ENCODE measurements at places on chromosomes 11 and 22.
A peak's percentile ranks its signal among the peaks of the same experiment; 100 is the strongest.

GRCh38 chr11:95788921-95789505 lies 569 bp downstream of the FAM76B start:
- DNase-seq = peak; percentile 13

DNA sequence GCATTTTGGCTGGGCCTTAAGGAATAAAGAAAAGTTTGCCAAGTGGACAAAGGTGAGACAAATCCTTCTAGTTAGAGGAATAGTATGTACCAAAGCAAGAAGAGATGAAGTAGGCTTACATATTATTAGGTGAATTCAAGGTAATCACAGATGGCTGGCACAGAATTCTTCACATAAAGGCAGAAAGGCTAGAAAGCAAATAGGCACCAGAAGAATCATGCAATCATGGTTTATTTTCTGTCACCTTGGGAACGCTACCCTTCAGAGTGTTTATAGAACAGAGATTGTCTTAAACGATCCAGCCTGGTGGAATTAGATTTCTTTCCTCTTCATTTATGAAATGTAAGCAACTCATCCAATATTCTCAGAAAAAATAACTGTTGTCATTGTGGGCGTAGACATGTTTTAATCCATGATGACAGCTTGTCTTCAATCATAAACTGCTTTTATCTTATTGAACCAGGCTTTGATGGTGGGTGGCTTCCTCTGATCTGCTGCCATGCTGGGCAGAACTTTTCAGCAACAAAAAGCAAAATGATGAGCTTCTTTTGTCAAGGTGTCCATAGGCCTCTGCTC lies 49.0 kb upstream of the CSNK2A3 start:
- no peak for DNase-seq

DNA sequence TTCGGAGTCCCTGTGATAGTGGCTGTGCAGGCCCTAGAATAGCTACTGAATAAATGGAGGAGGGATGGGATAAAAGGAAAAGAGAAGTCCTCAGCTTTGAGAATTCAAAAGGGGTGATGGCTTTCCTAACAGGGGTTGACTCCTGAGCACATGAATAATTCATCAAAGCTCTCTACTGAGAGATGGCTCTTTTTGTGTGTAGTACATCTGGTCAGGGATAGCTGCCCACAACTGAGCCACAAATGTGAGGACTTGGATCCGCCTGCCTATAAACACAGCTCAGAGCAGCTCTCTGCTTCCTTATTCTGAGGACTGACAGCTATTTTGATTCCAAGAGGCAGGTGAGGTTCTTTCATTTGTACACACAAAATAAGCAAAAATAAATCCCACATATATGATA lies 82.3 kb downstream of the USP35 start:
- DNase-seq = no peak

DNA sequence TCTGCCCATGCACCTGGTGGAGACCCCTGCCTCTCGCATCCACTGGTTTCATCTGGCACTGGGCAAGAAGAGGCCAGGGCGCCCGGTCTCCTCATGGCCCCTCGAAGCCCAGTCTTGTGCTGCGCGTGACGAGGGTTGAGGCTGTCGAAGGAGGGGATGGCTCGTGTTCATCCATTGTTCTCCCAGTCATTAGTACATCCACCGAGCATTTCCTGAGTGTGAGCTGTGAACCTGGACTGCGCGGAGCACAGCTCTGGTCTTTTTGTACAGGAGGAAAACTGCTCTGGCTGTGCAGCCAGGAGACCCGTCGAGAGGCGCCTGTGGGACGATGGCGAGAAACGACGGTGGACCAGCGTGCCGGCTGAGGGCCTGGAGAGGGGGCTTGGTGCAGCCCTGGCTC lies 6.8 kb downstream of the CACNA1I start:
- DNase-seq = no peak

DNA sequence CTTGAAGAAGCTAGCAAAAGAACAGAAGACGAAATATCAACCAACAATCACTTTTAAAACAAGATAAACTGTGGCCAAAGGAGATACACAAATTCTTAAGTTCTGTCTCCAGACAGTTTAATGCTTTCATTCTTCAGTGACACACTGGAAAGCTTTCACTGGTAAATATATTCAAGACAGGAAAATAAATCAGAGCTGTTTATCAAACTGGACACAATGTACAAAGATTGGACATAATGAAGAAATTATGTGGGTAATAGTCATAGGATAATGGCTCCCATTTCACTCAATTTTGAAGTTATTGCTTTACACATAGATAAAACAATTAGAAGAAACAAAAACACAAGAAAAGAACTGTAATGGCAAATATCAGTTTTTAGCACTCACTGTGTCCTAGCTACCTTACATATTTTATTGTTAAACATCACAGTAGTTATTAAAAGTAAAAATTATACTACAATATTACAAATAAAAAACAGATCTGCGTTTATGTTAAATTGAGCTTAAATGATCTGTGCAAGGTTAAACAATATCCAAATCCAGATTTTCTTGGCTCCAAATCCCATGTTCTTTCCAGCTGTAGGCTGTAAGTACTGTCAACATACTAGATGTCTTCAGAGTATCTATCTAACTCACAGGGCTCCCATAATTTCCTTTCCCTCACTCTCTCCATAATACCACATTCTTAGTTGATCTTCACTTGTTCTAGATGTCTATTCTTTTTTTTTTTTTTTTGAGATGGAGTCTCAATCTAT lies 38.6 kb upstream of the NOX4 start:
- no peak for DNase-seq

DNA sequence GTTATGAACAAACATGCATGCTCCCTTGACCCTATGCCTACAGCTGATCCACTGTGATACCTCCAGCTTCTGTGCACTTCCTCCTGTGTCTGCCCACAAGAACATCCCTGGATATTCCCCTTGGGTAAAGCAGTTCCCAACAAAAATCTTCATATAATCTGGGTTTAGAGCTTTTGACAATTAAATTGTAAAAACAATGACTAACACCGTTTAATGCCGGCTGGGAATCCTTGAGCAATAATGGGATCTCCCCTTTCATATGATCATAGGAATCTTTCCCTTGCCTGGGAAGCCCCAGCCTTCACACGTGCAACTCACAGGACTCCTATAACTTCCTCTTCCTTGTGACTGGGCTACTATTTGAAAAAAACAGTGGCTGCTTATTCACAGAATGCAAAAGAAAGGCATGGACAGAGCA lies 6.3 kb upstream of the ZC3H12C start:
- no peak for DNase-seq

DNA sequence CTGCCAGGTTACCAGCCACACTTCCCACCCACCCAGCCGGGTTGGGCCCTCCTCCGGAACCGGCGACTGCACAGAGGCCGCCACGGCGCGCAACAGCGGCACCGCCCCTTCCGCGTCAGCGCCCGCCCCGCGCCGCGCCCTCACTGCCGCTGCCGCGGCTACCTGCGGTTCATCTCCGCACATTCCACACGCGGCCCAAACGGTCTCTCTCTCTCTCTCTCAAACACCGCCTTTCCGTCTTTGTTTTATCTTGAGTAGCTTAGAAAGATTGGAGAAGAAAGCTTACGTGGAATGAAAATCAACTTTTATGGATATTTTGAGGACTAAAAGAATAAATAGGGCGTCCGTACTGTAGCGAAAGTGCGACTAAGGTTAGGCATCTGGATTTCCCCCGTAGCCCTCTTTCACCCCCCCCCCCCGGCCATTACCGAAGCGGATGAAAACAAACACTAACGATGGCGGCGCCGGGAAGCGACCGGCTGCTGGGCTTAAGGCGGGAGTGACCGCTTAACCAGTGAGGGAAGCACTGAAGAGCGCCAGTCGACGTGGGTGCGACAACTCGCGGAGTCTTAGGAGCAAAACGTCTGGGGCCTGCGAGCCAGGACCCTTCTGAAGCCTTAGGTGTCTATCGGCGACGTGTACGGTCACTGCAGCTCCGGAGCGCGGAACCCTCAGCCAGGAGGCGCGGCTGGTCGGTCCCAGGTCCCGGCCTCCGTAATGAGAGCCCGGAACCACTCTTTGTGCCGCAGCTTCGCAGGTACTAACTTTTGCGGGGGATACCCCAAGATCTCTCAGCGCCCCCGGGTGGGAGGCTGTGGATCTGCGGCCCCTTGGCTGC lies at the start of the genes ATG13 and HARBI1:
Gene ATG13, plus strand, starts transcription at position 420 of the 838 bp plus-strand sequence. CDS start 26,739 bp downstream, outside the sequence.
Gene HARBI1, minus strand, starts transcription at position 94 of the 838 bp plus-strand sequence. CDS start 990 bp downstream, outside the sequence.
- peak; percentile 86 for DNase-seq

- no peak for DNase-seq
Observed at GRCh38 chr11:75767793-75768111, 826 bp upstream of the DGAT2 start.

DNA sequence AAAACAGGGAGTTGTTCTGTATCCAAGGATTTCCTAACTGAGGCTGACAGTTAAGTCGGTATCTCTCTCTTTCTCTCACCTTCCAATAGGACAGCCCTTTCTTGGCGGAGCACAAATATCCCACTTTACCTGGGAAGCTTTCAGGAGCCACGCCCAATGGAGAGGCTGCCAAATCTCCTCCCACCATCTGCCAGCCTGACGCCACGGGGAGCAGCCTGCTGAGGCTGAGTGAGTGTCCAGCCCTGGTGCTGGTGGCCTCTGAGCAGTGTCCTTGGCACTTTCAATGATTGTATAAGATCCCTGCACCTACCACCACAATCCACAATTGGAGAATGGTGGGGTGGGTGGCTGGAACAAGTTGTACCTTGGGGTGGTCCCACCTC lies 33.7 kb downstream of the CYB5R2 start:
- DNase-seq = no peak

DNA sequence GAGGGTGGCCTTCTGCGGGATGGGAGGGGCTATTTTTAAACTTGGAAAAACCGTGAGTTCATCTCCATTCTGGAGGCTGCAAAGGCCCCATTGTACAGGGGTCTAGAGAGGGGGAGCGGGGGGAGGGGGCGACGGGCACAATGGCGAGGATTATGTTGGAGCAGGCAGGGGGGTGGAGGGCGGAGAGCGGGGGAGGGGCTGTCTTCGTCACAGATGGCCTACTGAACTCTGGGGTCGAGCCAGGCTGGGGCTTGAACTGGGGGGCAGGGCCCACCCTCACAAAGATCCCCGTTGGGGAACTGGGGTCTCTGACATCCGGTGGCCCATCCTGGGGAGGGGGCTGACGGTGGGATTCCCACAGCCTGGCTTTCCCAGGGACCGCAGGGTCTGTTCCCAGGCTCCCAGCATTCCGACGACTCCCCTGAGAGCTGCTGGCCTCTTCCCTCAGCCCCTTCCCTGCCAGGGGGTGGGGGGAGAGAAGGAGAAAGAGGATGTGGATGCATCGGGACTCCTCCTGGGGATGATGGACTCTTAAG lies 3.4 kb upstream of the MCAM start:
- DNase-seq = no peak

GRCh38 chr11:65116370-65117205 lies 913 bp downstream of the ZNHIT2 start:
- peak; percentile 39 for DNase-seq

- DNase-seq = no peak
Observed at GRCh38 chr11:34124885-34125668, 19.6 kb downstream of the NAT10 start.

GRCh38 chr11:59224351-59224928 lies 11.7 kb upstream of the MPEG1 start:
- DNase-seq = no peak

- DNase-seq = no peak
Observed at GRCh38 chr11:61489833-61490721, 18.5 kb upstream of the LRRC10B start.

DNA sequence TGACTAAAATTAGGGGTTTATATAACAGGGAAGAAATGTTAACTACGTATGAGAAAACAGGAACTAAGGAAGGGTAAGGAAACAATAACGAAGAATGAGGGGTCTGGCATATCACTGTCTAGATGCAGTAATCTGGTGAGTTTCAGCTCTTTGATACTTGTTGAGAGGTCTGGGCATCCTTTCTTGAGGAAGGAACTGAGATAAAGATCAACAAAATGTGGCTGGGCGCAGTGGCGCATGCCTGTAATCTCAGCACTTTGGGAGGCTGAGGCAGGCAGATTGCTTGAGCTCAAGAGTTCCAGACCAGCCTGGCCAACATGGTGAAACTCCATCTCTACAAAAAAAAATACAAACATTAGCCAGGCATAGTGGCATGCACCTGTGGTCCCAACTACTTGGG lies 2.7 kb downstream of the DCDC1 start:
- DNase-seq = no peak

DNA sequence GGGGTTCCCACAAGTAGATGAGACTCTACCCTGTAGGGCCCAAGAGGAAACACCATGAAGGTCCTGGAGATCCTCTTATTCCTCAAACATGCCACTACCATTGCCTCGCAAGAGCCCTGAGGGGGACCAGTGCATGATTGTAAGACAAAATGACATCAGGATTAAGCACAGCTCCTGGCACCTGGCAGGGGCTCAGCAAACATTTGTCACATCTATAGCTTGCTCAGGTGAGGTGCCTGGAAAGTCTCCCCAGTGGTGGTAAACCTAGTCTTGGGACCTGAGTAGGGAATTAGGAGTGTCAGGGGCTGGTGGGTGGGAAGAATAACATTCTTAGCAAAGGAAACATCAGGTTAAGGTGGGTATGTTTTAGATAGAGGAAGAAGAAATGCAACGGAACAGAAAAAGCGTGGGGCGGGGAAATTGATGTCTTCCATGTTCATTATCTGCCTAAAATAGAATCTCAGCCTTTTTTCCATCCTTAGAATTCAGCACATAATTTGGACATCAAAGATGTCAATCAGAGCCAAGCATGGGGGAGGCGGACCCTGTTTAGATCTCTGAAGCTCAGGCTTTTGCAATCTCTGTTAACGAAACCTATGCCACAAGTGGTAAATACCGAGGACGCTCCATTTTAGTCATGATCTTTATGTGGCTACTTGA lies 924 bp downstream of the YPEL1 start:
- DNase-seq = no peak

GRCh38 chr11:58775066-58775708 lies 43.4 kb upstream of the GLYAT start:
- DNase-seq = no peak

DNA sequence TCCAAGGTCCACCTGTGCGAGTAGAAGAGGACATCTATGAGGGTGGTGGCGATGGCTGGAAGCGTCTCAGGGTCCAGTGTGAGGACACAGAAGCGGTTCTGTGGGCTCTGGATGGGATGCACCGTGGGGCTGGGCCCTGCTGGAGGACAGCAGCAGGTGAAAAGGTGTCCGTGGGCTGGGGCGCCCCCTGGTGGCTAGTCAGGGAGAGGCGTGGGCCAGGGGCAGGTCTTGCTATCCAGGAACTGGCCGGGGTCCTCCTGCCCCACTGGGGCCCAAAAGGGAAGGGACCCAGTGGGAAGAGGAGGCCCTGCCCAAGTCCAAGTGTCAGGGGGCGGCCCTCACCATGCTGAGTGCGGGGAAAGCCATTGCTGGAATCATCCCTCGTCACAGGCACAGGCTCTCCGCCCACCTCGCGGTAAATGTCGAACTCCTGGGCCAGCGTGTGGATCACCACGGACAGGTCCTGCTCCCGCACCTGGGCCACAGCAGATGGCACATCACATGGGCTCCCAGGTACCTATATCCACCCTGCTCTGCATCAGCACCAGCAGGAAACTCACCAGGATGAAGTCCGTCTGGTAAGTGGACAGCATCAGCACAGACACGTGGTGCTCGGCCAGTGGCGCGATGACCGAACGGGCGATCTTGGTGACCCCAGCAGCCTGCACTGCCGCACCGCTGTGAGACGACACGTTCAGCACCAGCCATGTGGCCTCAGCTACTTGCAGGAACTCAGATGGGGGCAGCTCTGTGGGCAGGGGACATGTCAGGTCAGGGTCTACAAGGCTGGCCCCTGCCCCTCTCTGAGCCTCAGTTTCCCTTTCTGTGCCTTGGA lies 2.3 kb downstream of the CASTOR1 start:
- DNase-seq = peak; percentile 90

GRCh38 chr11:111930472-111930871 lies 6.7 kb upstream of the DIXDC1 start:
- no peak for DNase-seq

GRCh38 chr11:2481253-2481652 lies 36.4 kb downstream of the KCNQ1 start:
- DNase-seq = no peak

- DNase-seq = no peak
Observed at GRCh38 chr11:95365348-95365747, 134.3 kb upstream of the SESN3 start.
